ENCODE measurements at places on chromosomes 7 and 10.

DNA sequence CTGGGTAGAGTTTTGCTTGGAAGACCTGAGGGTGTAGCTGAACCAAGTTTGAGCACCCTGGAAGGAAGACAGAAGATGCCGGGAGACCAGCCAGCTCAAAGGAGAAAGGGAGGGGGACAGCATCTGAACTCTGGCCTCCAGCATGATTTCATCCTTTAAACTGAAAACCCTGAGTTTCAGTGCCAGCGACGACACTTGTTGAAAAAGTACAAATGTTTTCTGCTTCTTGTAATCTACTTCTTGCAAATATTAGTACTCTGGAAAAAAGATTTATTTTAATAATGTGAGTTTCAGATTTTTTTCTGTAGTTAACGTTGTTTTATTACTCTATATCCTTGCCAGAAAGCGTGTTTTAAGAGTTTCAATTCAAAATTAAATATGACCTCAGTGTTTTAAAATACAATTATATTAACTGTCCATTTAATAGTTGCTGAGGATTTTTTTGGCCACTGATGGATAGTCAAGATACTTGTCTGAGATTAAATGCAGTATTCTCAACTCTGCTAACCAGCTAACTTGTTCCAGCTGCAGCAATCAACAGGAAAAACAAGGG lies 227.7 kb downstream of the MGMT start:
- DNase-seq: no peak

GRCh38 chr10:14543904-14544210 lies 213.1 kb upstream of the FRMD4A start:
- DNase-seq: no peak

- no peak for DNase-seq
These were observed 207.0 kb upstream of the ZMIZ1 start for GRCh38 chr10:78861529-78862327.

DNA sequence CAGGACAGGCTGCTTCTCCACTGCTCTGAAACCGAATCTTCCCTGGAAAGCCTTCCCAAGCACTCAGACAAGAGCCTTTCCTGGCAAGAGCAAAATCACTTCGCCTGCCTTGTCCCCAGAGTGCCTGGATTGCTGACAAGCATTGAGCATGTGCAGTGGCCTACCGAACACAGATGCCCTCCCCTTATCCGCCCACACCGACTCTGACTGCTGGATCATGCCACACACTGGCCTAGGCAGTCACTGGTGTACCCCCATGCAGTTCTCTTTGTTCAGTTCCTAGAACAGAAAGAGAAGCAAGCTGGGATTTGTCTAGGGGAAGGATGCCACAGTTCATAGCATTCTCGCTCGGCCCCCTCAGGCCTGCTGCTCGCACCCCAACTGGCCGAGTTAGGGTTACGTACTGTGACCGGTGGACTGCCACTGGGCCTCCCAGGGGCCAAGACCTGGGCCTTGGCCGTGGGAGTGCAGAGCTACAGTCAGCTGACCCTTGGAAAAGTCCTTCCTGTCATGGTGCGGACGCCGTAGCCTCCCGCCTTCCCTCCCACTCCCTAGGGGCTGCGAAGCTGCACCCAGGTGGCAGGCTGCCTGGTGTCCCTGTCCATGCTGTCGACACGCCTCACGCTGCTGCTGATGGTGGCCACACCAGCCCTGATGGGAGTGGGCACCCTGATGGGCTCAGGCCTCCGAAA lies 6.9 kb downstream of the ABCB8 start:
- no peak for DNase-seq

DNA sequence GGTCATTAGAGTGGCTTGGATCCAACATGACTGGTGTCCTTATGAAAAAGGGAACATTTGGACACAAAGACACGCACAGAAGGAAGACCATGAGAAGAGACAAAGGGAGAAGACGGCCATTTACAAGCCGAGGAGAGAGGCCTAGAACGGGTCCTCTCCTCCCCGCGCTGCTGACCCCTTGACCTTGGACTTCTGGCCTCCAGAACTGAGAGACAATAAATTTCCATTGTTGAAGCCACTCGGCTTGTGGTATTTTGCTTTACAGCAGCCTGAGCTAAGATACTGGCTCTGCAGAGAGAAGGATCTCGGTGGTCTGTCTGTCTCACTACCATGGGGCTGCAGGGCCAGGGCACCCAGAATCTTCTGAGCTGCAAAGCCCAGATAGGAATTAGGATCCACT lies 38.1 kb upstream of the ECHDC3 start:
- no peak for DNase-seq

- no peak for DNase-seq
These were observed 955.5 kb upstream of the AUTS2 start for GRCh38 chr7:68642727-68643126.

DNA sequence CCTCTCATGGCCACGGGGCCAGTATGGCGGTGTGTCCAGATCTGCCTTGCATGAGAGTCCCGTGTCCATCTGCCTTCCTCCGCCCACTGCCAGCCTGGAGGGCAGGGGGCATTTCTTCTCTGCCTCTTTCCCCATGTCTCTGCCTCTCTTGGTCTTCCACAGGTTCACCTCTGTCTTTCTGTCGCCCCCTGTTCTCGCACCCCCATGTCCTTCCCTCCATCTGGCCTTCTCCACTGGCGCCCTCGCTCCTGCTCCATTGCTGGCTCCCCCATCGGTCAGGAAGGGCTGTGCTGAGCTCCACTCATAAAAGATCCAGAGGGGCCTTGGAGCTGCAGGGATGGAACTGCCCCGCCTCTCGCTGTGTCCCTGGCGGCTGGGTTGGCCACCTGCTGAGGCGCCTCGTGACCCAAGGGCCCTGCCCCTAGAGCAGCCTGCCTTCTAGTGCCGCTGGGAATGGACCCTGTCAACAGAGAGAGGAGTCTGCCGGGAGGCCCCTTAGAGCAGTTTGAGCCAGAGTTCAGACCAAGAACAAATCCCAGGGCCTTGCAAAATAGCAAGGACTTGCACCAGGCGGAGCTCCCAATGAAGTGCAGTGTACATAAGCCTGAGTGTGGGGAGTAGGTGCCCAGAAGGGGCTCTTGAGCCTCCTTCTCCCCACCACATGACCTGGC lies 42.0 kb downstream of the GOLGA7B start:
- no peak for DNase-seq

- no peak for DNase-seq
These were observed 3.0 kb upstream of the FGF8 start for GRCh38 chr10:101778781-101779543.

DNA sequence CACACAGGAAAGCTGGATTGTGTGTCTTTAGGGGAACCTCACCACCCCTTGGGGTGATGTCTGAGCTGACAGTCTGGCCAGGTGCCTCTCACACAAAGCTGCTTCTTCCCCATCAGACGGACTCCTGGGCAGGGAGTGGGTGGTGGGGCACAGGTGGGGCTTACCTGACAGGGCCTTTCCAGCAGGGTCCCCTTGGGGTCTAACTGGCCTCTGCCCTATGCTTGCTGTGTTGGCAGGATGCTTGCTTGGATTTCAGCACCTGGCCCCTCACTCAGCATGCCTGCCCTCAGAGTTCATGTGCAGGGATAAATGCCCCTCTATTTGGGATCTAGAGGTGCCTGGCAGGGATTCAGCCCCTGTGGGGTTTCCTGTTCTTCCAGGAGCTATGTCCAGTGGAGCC lies 496.9 kb upstream of the ZMIZ1 start:
- no peak for DNase-seq

GRCh38 chr7:149879766-149880637 lies 6.2 kb downstream of the ATP6V0E2 start:
- no peak for DNase-seq

GRCh38 chr7:43758822-43759683 lies 573 bp downstream of the BLVRA start:
- DNase-seq: peak; percentile 19

- peak; percentile 46 for DNase-seq
These were observed 27.1 kb upstream of the GPAM start for GRCh38 chr10:112210666-112211065.

DNA sequence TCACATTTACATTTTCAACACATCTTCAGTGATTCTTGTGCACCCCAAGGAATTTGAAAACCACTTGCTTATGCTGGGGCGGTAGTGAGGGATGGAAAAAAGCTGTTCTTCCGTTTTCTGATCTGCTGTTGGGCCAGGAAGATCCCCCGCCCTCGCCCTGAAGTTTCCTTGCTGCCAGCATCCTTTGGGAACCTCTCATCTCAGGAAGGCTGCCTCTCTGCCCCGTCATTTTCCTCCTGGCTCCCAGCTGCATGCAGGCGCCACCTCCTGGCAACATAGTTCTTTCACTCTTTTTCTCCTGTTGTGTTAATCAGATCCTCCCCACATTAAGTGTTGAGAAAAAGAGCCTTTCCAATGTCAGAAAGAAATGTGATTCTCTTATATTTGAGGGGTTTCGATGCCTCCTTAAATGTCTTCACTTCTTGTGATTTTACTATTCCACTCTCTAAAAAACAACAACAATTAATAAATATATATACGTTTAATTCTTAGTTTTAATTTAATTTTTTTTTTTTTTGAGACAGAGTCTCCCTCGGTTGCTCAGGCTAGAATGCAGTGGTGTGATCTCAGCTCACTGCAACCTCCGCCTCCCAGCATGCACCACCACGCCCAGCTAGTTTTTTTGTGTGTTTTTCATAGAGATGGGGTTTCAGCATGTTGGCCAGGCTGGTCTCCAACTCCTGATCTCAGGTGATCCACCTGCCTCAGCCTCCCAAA lies 122.9 kb downstream of the RALA start:
- peak; percentile 69 for DNase-seq

DNA sequence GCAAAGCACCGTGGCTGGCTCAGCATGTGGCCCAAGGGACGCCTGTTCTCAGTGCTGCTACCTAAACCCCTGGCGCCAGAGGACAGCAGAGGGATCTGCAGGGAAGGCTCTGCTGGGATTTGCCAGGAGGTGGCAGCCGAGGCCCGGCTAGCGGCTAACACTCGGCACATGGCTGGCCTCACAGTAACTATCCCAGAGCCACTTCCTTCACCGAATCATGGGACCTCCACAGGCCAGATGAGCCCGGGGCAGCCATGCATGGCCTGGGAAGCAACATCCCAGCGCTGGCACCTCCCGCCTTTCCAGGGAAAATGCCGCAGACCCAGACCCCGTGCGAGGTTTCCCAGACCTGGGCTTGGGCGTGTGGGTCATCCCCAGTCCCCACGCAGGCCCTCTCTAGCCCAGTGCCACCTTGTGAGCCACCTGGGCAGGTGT lies 36.4 kb downstream of the DPYSL4 start:
- peak; percentile 85 for DNase-seq

GRCh38 chr7:143394068-143394467 lies 12.9 kb downstream of the ZYX start:
- no peak for DNase-seq

DNA sequence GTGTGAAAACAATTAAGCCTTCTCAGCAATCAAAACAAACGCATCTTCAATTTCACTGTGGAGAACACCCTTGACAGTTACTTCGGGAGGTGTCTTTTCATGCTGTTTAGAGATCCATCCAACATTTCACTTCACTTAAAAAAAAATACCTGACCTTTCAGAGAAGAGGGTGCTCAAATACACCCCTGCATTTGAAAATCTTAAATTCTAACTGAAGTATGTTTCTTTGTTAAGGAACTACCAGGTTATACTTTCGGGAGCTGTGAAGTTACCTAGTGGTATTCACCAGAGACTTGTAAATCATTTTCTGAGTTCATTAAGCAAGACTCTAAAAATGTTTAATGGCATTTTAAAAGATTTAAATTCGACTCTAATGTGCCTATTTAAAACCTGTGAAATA lies 38.8 kb downstream of the CNPY1 start:
- no peak for DNase-seq

GRCh38 chr7:103857435-103857834 lies 132.0 kb downstream of the RELN start:
- no peak for DNase-seq

DNA sequence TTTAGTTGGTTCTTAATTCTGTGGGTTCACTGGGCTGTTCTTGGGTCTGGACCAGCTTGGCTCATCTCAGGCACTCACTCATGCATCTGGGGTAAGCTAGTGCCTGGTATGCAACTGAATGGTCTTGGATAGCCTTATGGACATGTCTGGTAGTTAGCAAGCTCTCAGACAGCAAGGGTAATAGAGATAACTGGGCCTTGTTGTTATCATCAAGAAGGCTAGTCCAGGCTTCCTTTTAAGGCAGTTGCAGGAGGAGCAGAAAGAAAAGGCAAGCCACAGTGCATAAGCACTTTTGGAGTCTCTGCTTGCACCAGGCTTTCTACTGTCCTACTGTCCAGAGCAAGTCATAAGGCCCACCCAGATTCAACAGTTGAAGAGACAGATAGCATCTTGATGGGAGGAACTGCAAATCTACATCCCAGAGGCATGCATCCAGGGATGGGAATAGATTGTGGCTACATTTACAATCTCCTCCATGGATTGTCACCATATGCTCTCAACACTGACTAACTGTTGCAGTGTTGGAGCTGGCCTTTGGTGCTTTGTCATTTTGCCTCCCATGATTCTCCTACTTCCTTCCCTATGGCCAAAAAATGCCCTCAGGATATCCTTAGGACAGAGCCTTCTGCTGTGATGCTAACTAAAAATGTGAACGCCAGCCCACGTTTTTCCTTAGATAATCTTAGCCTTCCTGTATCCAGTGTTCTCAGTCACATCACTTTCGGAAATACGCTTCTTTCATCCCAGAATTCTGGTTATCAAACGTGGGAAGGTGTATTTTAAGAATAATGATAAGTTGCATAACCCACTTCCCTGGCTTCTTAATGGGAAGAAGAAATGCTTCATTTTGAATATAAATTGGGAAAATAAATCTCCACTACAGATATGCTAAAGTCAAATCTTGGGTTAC lies 3.6 kb downstream of the GIMAP4 start:
- no peak for DNase-seq

GRCh38 chr10:13587391-13587790 lies 626 bp downstream of the PRPF18 start:
- no peak for DNase-seq

GRCh38 chr7:37265006-37265405 lies 183.7 kb downstream of the ELMO1 start:
- no peak for DNase-seq

DNA sequence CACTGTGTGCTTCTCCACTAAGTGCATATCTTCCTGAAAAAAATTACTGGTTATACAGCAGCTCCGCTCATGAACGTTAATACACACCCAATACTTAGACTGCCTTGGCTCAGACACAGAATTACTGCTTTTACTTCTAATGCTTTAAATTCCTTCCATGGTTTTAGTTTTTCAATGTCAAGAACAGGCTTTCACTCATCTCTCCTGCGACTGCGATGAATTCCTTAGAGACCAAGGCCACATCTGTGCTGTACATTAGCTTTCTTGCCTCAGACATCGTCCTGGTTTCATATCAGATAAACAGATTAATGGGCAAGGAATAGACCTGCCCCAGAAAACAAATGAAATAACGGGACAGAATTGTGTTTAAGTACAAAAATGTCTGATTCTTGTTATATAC lies 120.2 kb downstream of the CYP26A1 start:
- no peak for DNase-seq

- peak; percentile 98 for DNase-seq
These were observed 70.1 kb downstream of the AMZ1 start for GRCh38 chr7:2757904-2758672.

Measured in foreskin melanocyte (primary cell).